ENCODE measurements at places on chromosomes 1 and 21. TPM values are rescaled to one million over a fixed set of nuclear protein-coding genes. Genes with fewer than 3 reads are reported as not detected.

DNA sequence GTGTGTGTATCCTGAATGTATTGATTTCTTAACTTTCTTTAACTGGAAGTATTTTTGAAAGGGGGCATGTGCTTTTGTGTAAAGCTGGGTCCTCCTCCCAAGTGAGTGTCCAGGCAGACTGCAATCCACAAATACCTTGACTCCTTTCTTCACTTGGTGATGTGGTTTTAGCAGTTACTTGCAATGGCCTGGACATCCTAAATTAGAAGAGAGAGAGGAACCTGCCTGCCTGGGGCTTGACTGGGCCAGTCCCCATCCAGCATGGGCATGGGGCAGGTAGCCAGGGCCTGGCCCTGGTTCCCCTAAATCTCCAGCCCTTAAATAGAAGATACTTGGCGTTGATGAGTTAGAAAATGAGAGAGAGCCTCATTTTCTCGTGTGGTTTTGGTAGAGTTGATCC is 159.7 kb downstream of the PGBD5 start:
- no peak for DNase-seq

Gene ADORA3
- total RNA-seq = 4.1 TPM

DNA sequence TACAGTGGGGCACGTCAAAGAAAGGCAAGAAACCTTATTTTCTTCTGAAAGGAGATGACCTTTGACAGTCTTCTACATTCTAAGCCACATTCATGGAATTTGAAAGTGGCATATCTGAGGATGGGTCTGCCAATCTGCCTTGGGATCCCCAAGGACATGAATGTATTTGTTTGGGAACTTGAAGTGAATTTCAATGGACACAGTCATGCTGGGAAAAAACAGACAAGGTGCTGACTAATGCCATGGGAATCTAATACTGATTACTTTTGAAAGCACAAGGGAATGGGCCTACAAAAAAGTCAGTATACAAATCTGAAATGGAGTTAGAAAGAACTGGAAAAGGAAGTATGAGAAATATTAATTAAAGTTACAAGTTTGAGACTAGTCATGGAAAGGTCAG is 128.8 kb downstream of the KCNJ6 start:
- DNase-seq = no peak

DNA sequence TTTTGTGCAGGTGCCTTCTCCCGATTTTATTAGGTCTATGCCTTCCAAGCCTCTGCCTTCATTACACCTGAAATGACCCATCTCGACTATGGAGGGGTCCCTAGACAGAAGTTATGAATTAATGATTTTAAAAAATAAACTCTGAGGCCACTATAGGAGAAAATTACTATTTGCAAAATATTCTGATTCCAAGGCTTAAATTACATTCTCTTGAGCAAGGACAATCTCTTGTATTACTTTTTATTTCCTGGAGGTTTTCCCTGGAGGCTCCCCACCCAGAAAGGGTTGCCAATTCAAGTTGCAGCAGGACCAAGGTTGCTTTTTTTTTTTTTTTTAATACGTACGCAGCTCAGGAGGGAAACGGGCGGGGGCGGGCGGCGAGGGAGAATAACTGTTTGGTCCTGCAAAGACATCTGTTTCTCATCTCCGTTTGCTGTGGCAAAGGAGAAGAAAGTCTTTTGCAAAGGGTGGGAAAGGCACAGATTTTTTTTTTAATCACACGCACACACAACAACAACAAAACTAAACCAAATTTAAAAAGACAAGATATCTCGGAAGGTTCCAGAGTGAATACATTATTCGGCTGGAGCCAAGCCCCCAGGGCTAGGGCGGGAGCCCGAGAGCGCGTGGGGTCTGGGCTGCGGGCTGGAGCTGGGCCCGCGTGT is 618 bp upstream of the SERTAD4 start:
- peak; percentile 52 for DNase-seq

DNA sequence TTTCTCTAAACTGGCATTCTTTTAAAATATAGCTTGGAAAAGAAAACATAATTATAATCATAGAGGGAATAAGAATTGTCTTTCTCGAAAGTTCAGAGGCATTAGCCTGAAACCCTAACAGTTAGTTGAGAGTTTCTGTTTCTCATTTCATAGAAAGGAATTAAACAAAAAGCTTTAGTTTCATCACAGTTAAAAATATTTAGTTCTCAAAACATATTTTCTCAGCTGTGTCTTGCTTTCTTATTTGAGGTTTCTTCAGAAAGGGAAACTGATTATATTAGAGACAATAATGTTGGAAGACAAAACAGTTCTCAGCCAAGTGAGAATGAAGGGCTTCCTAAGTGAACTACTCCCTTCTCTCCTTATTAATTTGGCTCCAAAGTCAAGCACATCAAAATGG is 75.4 kb upstream of the C1orf105 start:
- DNase-seq = no peak

Gene KIF17
- total RNA-seq = 3.5 TPM

DNA sequence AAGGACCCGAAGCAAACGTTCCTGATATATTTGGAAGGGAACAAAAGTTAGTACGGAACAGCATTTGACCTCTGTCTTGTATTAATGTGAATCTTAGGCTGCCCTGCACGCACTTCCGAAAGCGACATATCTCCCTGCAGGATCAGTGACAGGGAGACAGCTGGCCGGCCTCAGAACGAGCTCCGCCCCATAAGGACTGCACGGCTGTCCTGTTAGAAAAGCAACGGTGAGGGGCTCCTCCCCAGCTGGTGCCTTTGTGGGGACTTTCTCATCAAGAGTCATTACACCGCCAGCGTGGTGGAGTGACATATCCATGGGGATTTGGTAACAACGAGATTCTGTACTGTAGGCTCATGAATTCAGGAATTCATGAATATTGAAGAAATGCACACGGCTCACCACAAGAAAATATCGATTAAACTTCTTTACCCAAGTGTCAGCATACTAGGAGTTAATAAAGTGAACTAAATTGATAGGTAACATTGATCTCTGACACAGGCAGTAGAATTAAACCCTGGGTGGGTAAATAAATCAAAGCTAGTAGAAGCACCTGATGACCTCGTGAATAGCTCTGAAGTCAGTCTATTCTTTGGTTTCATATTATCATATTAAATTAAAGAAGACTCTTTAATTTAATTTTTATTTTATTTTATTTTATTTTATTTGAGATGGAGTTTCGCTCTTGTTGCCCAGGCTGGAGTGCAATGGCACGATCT is 8.1 kb upstream of the GREM2 start:
- DNase-seq = no peak

- DNase-seq = no peak
Measured at GRCh38 chr21:42349420-42350317, 1.1 kb downstream of the TFF2 start.

- DNase-seq = no peak
Measured at GRCh38 chr1:17161137-17161740, 42.0 kb upstream of the PADI2 start.

- DNase-seq = no peak
Measured at GRCh38 chr21:44057960-44058651, 46.0 kb downstream of the TRAPPC10 start.

- no peak for DNase-seq
Measured at GRCh38 chr1:60483509-60483908, 409.9 kb upstream of the C1orf87 start.

GRCh38 chr1:185917646-185918045 is 183.5 kb downstream of the HMCN1 start:
- no peak for DNase-seq

Gene AGMAT
- total RNA-seq = not detected

GRCh38 chr1:53176452-53177208 is 20.0 kb upstream of the CPT2 start:
- peak; percentile 68 for DNase-seq

Gene ATP1A4
- total RNA-seq = not detected

GRCh38 chr21:40886931-40887330 is 40.0 kb upstream of the DSCAM start:
- no peak for DNase-seq

Data from left ventricle myocardium superior (tissue), 1 donor.